Uterus (tissue), 4 donors: ENCODE measurements at places on chromosomes 7 and 10. TPM values are rescaled to one million over a fixed set of nuclear protein-coding genes. Genes with fewer than 3 reads are reported as not detected.

DNA sequence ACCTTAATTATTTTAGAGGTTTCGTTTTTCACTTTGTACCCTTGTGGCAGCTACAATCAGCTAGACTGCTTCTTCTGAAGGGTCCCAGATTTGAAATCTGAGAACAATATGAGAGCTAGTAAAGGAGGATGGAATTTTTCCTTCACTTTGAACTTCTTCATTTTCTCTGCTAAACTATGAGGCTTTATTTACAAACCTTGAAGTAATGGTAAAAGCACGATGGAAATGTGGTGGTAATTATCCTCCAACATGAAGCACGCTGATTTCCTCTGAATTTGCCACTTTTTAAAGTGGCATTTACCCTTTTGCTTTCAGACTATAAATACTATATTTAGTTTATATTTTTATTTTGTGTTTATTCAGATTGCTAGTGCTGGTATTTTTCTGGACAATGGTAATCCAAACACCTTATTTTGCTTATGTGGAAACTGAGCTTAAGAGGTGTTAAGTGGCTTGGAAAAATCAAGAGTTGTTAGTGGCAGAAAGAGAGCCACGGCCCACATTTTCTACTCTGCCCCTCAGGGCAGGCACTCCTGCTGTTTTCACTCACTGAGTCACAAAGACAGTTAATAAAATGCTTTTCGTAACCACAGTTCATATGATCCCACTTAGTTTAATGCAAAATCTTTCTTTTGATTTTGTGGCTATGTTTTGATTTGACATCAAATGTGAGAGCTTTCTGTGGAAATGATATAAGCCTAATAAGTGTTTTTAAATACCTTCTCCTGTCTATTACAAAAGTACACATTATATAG lies 2.7 kb downstream of the SSMEM1 start:
- DNase-seq = no peak
- no peak overlapping the region for H3K4me3 ChIP-seq
- no peaks in the 10 kb centered on the region for H3K36me3 ChIP-seq
- H3K27me3 ChIP-seq = no peaks in the 10 kb centered on the region

GRCh38 chr7:143987513-143987912 lies 12.6 kb upstream of the OR6B1 start:
- no peak overlapping the region for H3K4me3 ChIP-seq
- no peak overlapping the region for H3K27ac ChIP-seq
- H3K36me3 ChIP-seq = no peaks in the 10 kb centered on the region
- no peak for DNase-seq
- H3K4me1 ChIP-seq = no peaks in the 10 kb centered on the region

DNA sequence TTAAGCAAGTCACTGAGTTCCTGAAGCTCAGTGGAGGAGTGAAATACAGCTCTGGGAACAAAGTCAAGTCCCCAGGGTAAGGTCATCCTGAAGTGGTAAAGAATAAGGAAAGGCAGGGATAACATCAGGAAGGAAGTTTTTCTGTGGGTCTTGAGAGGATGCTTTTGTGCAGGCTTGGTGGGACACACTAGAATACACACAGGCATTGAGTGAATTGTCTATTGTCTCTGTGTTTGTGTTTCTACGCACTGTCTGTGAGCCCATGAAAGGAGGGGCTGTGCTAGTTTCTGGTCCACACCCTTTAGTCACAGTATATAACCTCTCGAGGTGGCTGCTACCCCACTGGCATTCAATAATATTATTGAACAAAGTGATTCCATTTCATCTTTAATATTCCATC lies 95.8 kb upstream of the ABCB5 start:
- H3K36me3 ChIP-seq = no peaks in the 10 kb centered on the region
- H3K27me3 ChIP-seq = no peaks in the 10 kb centered on the region
- H3K4me1 ChIP-seq = no peaks in the 10 kb centered on the region
- no peak for DNase-seq
- no peak overlapping the region for H3K27ac ChIP-seq

GRCh38 chr7:93890464-93891068 lies at the start of gene TFPI2:
Gene TFPI2, minus strand, starts transcription at chr7:93890753. Its CDS starts 75 bp downstream, at chr7:93890678.
- no peaks in the 10 kb centered on the region for H3K36me3 ChIP-seq
- no peaks in the 10 kb centered on the region for H3K4me1 ChIP-seq
- no peaks in the 10 kb centered on the region for H3K27me3 ChIP-seq
- peak within 1 kb of the TSS; percentile 40 for H3K27ac ChIP-seq
- peak within 1 kb of the TSS; percentile 62 for H3K4me3 ChIP-seq

DNA sequence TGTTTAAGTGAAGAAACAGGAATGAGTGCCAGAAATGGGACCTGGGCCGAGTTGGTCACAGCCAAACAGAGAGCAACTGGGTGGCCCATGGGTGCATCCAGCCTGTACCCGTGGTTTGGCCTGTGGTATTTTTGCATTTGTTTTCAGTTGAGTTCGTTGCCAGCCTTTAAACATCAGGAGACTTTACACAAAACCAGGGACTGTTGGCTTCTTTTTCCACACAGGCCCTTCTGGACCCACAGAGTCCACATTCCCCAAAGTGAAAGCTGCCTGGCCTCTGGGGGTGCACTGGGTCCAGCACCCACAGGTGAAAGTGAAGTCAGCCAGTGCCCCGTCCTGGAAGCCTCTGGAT lies 54.1 kb upstream of the TNS3 start:
- peak overlapping the region; percentile 76 for H3K27ac ChIP-seq
- H3K27me3 ChIP-seq = no peaks in the 10 kb centered on the region
- H3K4me3 ChIP-seq = no peak overlapping the region
- no peak for DNase-seq
- H3K4me1 ChIP-seq = no peaks in the 10 kb centered on the region

DNA sequence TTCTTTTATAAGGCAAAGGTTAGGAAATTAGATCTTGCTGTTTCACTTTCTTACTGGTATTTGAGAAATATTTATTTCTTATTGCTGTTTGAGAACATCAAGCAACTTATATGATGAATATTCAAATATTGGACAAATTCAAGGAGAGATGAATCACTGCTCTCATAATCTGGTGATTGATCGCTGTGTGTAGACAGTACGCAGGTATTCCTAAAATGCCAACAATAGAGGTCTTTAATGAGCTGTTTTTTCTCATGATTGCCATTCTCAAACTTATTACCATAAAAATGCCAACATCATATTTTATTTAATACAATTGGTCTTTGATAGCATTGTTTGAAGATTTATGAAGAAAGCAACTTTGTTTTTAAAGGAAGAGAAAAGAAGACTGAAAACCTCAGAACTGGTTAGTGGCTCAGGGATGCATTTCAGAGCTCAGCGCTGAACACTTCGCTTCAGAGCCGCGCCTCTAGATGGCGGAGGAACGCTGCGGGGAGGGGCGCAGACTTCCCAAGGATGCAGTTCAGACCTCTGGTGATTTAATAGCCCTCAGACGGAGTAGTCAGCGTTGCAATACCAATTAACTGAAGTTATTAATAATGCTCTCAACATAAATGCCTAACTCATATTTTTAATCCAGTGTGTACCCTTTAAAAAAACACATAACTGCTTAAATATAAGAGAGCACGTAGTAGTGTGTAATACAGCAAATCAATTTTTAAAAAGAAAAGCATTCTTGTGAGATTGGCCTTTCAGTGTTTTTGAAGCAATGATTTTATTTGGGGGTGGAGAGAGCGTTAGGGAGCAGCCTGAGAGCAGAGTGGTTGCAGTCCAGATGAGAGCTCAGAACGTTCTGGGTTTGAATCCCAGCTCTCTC lies 38.5 kb upstream of the STEAP4 start:
- H3K4me3 ChIP-seq = no peak overlapping the region
- no peaks in the 10 kb centered on the region for H3K27me3 ChIP-seq
- no peaks in the 10 kb centered on the region for H3K36me3 ChIP-seq

DNA sequence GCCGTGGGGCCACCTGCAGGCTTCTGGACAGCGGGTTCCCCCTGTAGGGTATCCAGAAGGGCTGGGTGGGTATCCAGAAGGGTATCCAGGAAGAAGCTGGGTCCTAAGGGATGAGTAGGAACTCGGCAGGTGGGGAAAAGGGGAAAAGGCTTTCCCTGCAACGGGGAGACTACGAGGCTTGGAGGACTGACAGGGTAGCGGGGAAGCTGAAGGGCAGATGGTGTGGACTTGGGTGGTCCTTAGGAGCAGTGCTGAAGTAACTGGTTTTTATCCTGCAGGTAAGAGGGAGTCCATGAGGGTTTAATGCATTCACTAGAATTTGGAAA lies 525 bp downstream of the UBE2D4 start:
- no peak for DNase-seq
- peak overlapping the region; percentile 93 for H3K27ac ChIP-seq
- H3K4me3 ChIP-seq = peak overlapping the region; percentile 62
- H3K36me3 ChIP-seq = no peaks in the 10 kb centered on the region
- H3K27me3 ChIP-seq = no peaks in the 10 kb centered on the region

DNA sequence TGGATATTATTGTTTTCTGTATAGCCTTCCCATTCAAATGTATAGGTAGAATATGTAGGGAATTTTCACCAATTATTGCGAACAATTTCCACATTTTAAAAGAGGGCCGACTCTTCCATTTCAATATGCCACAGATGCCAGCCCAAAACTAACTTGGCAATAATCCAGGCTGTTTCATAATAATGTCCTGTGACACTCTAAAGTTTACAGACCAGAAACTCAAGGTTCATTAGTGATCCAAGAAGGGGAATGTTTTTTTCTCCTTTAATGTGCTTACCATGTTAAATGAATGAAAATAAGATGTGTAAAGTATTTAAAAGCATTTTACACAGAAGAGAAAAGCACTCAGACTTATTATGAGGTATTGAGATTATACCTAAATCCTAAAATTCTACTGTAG lies 63.0 kb upstream of the FAM3C start:
- no peak overlapping the region for H3K27ac ChIP-seq
- H3K4me1 ChIP-seq = no peaks in the 10 kb centered on the region
- no peak for DNase-seq
- H3K4me3 ChIP-seq = no peak overlapping the region
- H3K36me3 ChIP-seq = no peaks in the 10 kb centered on the region

DNA sequence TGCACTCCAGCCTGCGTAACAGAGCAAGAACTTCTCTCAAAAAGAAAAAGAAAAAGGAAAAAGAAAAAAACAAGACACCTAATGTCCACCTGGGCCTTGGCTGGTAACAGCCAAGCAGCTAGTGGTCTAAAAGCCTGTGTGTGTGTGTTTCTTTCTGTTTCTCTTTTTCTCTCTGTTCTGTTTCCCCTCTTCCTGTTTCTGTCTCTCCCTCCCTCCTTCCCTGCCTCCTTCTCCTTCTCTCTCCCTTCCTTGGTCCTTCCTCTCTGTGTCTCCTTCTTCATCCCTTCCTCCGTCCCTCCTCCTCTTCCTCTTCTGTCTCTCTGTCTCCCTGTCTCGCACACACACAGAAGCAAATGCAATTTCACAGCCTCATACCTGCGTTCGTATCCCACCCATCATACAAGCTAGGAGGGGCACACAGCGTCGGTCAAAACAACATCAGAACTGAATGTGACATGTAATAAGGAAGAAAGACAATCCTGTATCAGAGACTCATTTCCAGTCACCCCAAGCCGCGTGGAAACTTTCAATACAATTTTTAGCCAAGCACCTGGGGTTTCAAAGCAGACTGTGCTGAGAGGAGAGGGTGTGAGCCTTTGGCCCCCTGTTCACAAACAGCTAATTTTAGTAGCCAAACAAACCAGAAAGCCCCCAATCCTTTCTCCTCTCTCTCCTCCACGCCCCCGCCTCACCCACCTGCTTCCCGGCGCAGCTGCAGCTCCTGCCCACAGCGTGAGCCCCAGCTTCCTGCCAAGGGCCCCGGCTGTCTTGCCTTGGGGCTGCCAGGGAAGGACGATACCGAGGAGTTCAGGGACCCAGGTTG lies 50.2 kb upstream of the GNA12 start:
- H3K27ac ChIP-seq = no peak overlapping the region
- DNase-seq = no peak
- H3K4me1 ChIP-seq = no peaks in the 10 kb centered on the region
- H3K36me3 ChIP-seq = no peaks in the 10 kb centered on the region
- no peak overlapping the region for H3K4me3 ChIP-seq

DNA sequence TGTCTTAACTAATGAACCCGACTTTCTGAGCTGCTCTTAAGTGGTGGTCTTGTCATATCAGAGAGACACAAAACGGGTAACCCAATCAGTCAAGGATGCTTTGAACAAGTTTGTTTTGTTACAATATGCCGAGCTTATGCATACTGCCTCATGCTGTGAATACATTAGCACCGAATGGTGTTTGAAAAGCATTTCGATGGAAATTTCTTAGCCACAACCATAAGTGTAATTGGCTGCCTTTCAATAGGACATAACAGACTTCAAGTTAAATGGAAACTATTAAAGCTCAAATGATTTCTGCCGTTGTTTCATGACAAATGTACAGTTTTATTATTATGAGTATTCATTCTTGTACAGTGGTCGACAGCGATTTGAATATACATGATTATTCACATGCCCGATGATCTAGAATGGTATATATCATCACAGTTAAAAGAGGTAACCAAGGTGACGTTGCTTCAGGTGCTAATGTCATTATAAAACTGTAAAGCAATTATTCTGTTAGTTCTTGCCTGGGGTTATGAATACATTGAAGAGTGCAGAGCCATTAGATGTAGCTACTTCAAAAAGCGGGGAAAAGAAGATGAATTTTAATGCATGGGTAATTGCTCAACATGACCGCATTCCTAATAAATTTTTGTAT lies 118.8 kb downstream of the EBF3 start:
- H3K4me3 ChIP-seq = no peak overlapping the region
- DNase-seq = no peak
- H3K36me3 ChIP-seq = no peaks in the 10 kb centered on the region
- H3K4me1 ChIP-seq = no peaks in the 10 kb centered on the region

DNA sequence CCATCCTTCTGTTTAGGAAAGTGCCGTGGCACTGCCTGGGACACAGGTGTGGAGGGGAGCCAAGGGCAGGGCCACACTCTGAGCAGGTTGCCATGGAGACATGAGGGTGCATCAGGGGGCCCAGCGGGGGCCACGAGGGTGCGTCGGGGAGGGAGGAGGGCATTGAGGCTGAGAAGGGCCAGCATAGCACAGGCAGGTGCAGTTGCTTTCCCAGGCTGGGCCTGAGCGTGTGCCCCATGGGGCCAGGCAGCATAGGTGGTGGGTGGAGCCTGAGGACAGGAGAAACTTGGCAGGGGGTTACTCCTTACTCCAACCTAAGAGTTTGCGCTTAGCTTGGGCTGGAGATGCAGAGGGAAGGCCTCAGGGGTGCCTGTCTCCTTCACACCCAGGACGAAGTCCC lies 15.2 kb downstream of the YKT6 start:
- no peak for DNase-seq
- H3K36me3 ChIP-seq = no peaks in the 10 kb centered on the region
- no peaks in the 10 kb centered on the region for H3K4me1 ChIP-seq
- no peaks in the 10 kb centered on the region for H3K27me3 ChIP-seq

C7orf57 gene
- total RNA-seq = not detected

AZGP1 gene
- total RNA-seq = not detected

PLXDC2 gene
- 59.2 TPM for total RNA-seq

DPCD gene
- total RNA-seq = 5.1 TPM

RAB19 gene
- total RNA-seq = not detected
